ENCODE measurements at places on chromosomes 5 and 9. TPM values are rescaled to one million over a fixed set of nuclear protein-coding genes. Genes with fewer than 3 reads are reported as not detected.

GRCh38 chr5:34608859-34609648 is 47.1 kb upstream of the RAI14 start:
- no peak for DNase-seq

DNA sequence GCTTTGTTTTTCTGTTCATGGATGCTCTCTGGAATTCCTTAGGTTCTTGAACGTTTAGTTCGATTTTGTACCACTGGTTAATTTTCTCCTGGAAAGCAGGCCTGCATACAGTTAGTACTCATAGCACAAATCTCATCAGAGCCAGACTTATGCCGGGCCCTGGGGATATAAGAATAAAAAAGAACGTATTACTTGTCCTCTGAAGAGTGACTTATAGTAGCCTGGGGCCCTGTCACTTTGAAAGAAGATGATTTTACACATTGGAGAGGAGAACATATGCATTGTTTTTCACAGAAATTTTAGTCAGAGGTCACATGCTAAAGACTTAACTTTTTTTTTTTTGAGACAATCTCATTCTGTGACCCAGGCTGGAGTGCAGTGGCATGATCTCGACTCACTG is 50.3 kb downstream of the ZNF462 start:
- no peak for DNase-seq

DNA sequence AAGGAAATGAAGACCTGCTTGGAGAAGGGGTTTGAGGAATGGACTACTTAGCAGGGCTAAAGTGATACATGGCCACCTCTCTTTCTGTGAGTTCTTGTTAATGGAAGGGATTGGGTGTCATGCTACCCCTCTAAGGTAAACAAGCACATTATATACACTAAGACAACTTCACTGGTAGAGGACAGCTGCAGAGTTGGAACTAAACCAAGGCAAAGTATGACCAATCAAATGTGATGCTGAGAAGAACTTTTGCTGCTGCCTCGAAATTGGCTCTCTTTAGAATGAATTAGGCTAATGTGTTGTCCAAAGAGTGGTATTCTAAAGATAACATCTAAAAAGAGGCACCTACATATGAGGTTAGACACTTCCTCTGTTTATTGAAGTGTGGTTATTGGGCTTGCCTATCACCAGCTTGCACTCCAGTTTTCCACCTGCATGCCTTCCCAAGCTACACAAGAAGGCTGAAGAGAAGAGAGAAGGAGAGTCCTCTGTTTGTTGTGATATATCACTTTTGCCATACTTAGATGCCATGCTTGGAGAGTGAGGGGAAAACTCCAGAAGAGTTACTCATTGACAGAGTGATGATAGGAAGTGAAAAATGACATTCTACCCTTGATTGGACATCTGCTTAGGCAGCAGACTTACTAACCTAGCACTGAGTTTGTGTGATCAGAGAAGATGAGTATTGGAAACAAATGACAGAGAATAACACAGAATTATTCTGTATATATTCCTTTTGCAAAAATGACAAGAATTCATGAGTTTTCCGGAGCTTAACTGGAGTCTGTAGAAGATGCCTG is 536.1 kb downstream of the ZNF608 start:
- no peak for DNase-seq

DNA sequence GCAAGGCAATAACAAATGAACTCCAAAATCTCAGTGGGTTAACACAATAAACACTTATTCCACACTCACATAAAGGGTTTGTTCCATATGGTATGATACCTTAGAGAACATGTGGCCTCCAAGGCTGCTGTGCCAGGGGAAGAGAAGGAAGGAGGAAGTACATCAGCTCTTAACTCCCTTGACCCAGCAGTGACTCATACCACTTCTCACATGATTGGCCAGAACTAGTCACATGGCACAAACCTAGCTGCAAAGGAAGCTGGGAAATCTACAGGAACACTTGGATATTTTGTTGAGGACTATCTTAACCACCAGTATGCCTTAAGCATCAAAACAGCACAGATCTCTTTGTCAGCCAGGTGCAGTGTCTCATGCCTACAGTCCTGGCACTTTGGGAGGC is 99.3 kb downstream of the SLIT3 start:
- DNase-seq, result no peak

- DNase-seq, result no peak
Observed at GRCh38 chr9:137279741-137280473, 2.4 kb downstream of the TOR4A start.

DNA sequence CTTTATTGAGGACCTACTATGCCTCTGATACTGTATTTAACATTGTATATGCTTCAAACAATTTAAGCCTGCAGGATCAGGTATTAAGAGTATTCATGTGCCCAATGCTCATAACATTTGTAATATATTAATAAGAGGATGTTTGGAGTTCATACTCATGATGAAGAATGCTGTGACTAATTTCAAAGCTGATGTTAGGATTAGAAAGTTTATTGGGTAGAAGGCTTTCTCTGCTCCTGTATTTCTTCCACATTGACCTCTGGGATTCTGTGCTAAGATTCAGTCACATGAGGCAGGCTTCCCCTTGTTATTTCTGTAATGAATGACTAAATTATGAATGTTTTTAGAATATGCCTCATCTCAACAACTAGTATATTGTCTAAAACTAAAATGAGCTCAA is 456.4 kb downstream of the NFIB start:
- no peak for DNase-seq

DNA sequence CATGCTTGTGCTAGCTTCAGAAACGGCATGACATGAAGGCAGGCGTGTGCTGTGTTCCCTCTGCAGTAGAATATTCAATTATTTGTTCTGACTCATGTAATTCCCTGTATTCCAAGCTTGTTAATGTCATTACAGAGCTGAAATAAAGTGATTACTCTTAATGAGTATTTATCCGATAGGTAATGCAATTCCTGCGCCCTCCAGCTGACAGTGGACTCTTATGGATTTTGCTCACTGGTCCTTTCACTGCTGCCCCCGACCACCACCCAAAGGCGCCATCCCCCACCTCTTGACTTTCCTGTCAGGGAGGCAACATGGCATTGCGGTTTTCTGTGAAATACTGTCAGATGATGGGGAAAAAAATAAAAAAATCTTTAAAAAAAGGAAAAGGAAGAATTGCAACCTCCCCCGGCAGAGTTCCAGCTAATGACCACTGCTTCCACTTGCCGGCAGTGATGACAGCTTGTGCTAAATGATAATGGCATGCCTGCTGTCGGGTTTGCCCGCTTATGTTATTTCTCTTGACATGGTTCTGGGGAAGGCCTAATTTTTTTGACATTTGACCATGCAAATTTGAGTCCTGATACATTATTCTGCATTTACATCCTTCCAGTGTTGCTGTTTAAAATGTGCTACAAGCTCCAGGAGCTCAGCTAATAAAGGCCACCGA is 335.3 kb upstream of the ADAMTS16 start:
- DNase-seq, result no peak

DNA sequence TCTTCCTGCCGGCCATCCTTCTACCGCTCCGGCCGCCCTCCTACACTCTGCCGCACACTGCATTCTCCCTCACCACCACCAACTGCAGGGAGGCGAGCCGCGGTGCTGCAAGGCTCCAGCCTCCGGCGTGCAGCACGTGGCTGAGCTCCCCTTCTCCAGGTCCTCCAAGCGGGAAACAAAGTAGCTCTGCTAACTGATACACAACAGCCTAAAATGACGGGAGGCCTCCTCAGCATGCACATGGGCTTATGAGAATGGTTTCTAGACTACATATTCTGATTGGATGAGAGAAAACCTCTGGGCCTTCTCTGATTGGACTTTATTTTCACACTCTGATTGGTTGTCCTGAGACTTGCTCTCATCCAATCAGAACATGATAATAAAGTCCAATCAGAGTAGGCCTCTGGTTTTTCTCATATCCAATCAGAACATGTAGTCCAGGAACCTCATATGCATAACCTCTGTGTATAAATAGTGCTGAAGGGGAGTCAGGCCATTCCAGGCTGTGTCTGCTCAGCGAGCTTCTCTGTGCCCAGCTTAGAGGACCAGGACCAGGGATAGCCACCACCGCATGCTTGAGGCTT is 27.0 kb upstream of the ZNF354B start:
- DNase-seq, result no peak

DNA sequence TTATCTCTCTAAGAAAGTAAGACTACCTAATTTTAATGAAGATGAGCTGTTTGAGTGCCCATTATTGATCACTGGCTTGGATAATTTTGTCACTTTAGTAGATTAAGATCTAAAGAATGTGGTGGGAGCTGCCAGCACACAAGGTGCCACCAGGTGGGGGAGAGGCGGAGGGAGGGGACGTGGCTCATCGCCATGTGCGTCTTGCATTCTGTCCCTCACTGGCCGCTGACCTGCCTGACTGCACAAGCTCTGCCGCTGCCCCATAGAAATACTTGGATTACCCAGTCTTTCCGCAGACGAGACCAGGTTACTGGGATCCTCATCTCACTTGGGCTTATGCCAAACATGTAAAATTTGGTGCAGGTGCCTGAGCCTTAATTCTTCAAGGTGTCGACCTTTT is 37.6 kb downstream of the RHOBTB3 start:
- DNase-seq, result no peak

GRCh38 chr5:133116601-133117000 is 64.8 kb downstream of the HSPA4 start:
- DNase-seq, result no peak

DNA sequence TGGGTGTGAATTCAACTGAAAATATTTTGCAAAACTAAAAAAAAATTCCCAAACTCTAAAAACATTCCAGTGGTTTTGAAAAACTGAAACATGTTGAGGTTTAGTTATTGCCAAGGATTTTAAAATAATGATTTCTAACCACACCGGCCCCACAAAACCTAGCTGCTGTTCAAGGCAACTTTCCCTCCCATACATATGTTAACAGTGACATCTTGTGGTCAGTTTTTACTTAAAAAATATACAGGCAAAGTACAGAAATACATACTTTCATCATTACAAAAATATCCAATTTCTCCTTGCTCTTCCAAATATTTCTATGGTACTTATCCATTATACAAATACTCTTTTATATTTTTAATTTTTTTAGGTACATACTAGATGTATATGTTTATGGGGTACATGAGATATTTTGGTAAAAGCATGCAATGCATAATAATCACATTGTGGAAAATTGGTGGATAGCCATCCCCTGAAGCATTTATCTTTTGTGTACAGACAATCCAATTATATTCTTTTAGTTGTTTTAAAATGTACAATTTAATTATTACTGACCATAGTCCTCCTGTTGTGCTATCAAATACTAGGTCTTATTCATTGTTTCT is 34.4 kb upstream of the MRPS30 start:
- DNase-seq, result no peak

DNA sequence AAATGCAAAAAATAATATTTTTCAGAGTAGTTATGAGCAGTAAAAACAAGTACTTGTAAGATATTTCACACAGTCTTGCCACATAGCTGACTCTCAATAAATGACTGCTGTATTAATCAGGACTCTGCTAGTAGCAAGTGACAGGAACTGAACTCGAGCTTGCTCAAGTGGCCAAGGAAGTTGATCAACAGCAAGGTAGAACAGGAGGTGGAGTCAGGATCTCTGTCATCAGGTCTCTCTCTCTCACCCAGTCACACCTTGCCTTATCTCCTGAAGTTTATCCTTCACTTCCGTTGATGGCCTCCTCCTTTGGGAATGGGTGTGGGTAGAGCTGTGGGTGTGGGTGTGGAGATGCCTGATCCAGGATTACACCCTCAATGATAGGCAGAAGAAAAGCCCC is 107.0 kb downstream of the GPBP1 start:
- DNase-seq, result no peak

DNA sequence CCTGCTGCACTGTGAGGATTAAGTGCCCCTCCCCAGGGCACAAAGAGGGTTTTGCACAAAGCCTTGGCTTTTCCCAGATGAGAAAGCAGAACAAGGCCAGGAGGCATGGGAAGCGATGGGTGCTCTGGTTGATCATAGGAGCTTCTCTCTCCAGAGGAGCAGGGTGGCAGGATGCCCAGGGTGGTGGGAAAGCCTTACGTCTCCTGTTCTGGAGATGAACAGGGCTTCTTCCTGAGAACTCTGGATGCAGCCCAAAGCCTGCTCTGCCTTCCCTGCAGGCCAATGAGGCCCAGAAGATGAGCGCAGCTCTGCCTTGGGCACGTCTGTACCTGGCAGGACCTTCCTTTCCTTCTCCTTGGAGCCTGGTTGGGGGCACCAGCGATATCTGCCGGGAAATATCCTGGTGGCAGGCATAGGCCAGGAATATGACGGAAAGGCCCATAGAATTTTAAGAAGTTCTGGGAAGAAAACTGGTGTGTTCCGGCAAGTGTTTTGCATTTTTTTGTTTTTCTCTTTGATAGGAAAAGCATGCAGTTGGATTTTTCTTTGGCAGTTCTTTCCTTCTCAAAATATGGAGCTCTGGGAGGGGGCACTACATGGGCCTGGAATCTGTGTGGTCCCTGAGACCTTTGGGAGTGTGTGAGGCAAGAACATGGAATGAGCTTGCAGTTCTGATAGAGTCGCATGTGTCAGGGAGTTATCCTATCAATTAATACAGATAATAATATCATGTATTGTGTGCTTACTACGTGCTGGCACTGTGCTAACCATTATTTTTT is 253.2 kb upstream of the KLF4 start:
- no peak for DNase-seq

DNA sequence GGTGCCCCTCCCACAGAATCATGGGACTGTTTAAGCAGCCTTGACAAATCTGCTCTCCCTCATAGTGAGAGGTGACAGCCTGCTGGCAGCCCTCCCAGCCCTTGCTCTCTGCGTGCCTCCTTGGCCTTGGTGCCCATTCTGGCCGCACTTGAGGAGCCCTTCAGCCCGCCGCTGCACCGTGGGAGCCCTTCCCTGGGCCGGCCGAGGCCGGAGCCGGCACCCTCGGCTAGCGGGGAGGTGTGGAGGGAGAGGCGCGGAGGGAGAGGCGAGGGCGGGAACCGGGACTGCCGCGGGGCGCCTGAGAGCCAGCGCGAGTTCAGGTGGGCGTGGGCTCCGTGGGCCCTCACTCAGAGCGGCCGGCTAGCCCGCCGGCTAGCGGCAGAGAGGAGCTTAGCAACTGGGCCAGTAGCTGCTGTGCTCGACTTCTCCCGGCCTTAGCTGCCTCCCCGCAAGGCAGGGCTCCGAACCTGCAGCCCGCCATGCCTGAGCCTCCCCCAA is 125.9 kb upstream of the MYO10 start:
- no peak for DNase-seq

DNA sequence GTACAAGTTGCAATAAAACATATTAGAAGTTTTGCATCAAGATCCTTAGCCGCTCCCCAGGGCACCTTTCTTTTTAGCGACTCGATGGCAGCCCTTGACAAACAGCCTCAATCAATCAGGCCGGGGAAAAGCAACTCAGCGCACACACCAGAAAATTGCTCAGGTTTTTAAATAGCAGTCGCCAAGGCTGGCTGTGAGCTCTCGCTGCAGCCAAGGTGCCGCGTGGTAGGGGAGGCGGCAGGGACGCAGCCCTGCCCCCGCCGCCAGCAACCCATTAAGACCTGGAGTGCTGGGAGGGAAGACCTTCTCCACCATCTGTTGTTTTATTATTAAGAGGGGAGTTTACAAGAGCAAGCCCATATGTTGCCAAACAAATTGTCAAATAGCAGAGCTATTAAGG is 22.6 kb downstream of the ASS1 start:
- no peak for DNase-seq

- no peak for DNase-seq
Observed at GRCh38 chr5:103120607-103121200, 603 bp downstream of the PPIP5K2 start.

TAS2R1 gene
- total RNA-seq, result not detected

TMEM171 gene
- total RNA-seq, result not detected

HAVCR2 gene
- 21.6 TPM for total RNA-seq

ZNF169 gene
- 13.4 TPM for total RNA-seq

PCDHGA7 gene
- total RNA-seq, result 6.4 TPM

ANKRD34B gene
- not detected for total RNA-seq

OR1J2 gene
- not detected for total RNA-seq

PDE6A gene
- not detected for total RNA-seq

BRD8 gene
- 60.6 TPM for total RNA-seq
